H1 (cell line): ENCODE measurements at places on chromosomes 7 and 10. TPM values are rescaled to one million over a fixed set of nuclear protein-coding genes. Genes with fewer than 3 reads are reported as not detected.

DNA sequence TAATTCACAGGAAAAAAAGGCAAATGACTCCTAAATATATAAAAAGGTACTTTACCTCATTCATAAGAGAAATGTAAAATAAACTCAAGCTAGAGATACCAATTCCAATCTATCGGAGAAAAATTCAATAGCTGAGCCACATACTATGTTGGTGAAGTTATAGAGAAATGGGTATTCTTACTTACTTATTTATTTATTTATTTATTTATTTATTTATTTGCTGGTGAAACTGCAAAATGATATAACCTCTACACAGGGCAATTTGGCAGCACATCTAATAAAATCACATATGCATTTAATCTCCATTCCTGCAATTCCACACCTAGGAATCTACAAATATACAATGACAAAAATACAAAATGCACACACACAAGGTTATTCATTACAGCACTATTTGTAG is 117.5 kb upstream of the TMEM168 start:
- DNase-seq: no peak

Gene NAT16
- total RNA-seq: 0.84 and 1.0 TPM in 2 replicates

GRCh38 chr10:86553639-86554038 is 32.0 kb upstream of the WAPL start:
- DNase-seq: no peak

GRCh38 chr10:118497227-118497626 is 98.2 kb downstream of the PRLHR start:
- no peak for DNase-seq

Gene GNAI1
- total RNA-seq: 20.0 and 29.5 TPM in 2 replicates

Gene RGS10
- 12.2 and 13.1 TPM in 2 replicates for total RNA-seq

Gene EN2
- not detected in 2 replicates for total RNA-seq

Gene NACAD
- total RNA-seq: 6.0 and 6.4 TPM in 2 replicates

- DNase-seq: peak; percentile 17
Observed at GRCh38 chr10:83991986-83992753, 147.1 kb upstream of the GHITM start.

Gene GHRHR
- 6.1 and 6.5 TPM in 2 replicates for total RNA-seq

Gene GPR22
- not detected in 2 replicates for total RNA-seq

GRCh38 chr7:30327813-30328212 is 43.4 kb downstream of the ZNRF2 start:
- no peak for DNase-seq

- DNase-seq: peak; percentile 15
Observed at GRCh38 chr7:94509264-94509886, at the start of gene CASD1. TSS of gene CASD1 (plus strand) at chr7:94509809. CDS start at chr7:94510085, 276 bp downstream.

Gene ZNF511
- 64.5 and 71.7 TPM in 2 replicates for total RNA-seq
